ENCODE measurements at places on chromosomes 2 and 18. TPM values are rescaled to one million over a fixed set of nuclear protein-coding genes. Genes with fewer than 3 reads are reported as not detected.

The REG3A gene
- total RNA-seq = not detected

The POTEI gene
- not detected for total RNA-seq

The CREG2 gene
- total RNA-seq = 0.46 TPM

The COL3A1 gene
- total RNA-seq = 14,422 TPM

The NABP1 gene
- total RNA-seq = 48.7 TPM

The CRYBA2 gene
- not detected for total RNA-seq

The MYO7B gene
- total RNA-seq = 0.59 TPM

The SERPINB10 gene
- total RNA-seq = not detected

The TTN gene
- 1.0 TPM for total RNA-seq

The SKOR2 gene
- total RNA-seq = not detected

The ZNF385B gene
- total RNA-seq = not detected

The CHST9 gene
- not detected for total RNA-seq

The ALKAL2 gene
- total RNA-seq = not detected

The SEMA4F gene
- 6.8 TPM for total RNA-seq

The RETSAT gene
- 70.7 TPM for total RNA-seq

The C1GALT1C1L gene
- total RNA-seq = 0.74 TPM

The UGT1A4 gene
- total RNA-seq = not detected

The ABCG8 gene
- not detected for total RNA-seq

The HOXD9 gene
- total RNA-seq = 2.7 TPM

The SLC9A4 gene
- total RNA-seq = not detected

The RNF25 gene
- 20.0 TPM for total RNA-seq

The IL36RN gene
- total RNA-seq = not detected

The TNS1 gene
- 173 TPM for total RNA-seq

The CPS1 gene
- total RNA-seq = 8.5 TPM
